ENCODE measurements at places on chromosomes 12 and 14.

DNA sequence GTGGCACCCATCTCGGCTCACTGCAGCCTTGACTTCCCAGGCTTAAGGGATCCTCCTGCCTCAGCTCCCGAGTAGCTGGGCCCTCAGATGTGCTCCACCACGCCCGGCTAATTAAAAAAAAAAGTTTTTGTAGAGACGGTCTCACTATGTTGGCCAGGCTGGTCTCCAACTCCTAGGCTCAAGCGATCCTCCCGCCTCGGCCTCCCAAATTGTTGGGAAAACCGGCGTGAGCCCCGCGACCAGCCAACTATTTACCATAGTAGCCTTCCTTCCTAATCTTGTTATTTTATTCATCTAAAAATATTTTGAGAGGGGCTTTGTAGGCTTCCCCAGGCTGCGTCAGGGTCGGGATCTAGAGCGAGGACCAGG lies 25.4 kb upstream of the YY1 start:
- no peak for DNase-seq

DNA sequence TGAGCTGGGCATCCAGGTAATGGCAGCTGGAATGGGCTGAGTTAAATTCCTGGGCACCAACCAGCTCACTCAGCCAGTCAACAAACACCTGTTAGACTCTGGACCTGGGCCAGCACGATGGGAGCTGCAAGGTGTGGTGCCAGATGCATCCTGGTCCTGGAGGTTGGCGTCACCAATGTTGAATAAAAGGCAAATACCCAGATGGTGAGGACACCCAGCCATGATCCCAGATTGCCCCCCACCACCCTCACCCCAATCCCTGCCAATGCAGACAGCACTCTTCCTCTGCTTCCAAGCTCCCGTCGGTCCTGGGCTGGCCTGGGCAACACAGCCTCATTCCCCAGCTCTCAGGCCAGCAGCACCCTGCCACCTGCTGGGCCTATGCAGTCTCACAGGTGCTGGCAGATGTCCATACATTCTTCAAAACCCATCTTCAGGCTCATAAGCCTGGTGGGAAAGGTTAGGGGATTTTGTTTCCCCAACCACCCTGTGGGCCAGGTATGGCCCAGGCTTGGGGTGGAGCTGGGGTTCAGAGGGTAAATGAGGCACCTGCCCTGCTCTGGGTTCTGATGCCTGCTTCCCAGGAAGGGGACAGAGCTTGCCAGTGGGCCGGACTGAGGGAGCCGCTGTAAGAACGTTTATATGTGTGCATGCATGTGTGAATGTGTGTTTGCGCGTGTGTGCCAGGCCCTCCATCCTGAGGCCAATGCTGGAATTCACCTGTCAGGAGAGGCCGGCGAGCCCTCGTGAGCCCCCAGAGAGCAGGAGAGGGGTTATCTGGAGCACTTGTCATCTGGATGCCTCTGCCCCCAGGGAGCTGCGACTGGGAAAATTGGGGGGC lies 58.0 kb downstream of the LGMN start:
- DNase-seq: no peak

DNA sequence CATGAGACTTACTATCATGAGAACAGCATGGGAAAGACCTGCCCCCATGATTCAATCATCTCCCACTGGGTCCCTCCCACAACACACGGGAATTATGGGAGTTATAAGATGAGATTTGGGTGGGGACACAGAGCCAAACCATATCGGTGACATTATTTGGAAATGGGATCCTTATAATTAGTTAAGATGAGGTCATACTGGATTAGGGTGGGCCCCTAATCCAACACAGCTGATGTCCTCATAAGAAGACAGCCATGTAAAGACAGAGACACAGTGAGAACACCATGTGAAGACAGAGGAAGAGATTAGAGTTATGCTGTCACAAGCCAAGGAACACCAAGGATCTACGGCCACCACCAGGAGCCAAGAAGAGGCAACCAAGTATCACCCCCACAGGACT lies 161.7 kb downstream of the SPTSSA start:
- DNase-seq: no peak

DNA sequence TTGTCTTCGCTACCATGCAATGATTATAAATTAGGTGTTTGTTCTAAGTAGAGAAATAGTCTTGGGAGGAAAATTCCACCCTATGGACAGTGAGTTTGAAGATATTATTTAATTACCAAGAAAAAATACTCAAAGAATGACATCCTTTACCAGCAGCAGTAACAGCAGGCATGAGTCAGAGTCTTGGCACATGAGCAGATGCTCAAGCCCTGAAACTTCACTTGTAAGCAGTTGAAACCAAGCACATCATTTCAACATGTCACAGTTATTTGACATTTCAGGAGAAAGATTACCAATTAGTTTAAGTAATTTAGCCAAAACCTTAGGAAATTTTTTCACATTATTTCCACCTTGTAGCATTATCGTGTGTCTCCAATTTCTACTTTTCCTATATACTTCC lies 99.2 kb downstream of the C12orf50 start:
- DNase-seq: no peak

- no peak for DNase-seq
Measured at GRCh38 chr12:131163189-131163738, 209.6 kb downstream of the ADGRD1 start.

DNA sequence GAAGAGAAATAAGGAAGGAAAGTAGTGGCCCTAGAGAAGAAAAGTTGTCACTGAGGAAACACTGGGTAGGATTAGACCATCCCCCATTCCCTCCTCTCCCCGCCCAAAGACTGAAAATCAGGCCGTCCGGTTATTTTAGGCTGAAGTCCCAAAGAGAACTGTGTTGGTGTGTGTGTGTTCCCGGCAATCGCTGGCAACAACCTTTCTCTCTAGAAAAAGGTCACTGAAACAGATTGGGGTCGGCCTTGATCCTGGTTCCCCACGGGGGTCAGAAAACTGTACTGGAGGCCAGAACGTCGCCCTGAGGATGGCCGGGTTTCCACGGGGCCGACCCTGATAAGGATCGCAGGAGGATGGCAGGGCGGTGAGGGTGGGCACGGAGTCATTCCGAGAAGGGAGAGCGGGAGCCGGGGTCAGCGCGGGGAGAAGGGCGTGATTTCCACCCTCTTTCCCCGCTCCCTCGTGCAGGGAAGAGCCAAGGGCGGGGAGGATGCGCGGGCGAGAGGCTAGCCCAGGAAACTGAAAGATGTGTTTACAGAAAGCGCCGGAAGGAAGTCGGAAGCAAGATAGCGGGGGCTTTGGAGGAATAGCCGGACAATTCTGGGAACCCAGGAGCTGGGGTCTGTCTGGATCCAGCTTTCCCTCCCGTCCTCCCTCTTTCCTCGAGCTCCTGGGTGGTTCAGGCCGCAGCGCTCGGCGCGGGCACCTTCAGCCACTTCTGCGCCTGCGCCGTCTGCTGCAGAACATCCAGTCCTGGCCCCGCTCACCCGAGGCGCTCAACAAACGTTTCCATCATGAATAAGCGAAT lies 25.3 kb upstream of the SPTLC2 start:
- DNase-seq: peak; percentile 68

- DNase-seq: no peak
Measured at GRCh38 chr12:67524861-67525616, 123.5 kb upstream of the DYRK2 start.

DNA sequence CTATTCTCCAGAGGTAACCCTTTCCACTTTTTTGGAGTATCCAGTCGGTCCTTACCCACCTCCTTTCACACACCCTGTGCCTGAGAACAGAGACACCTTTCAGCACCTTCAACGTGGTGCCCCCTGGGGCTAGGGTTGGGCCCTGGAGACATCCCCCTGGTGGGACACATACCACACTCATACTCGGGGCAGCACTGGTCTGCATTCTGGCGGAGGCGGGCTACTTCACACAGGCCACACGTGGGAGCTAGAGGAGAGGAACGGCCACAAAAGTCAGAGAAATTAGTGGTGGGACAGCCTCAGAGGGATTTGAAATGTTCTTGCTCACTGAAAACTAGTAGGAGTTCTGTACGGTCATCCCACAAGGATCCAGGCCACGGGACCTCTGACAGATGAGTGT lies 39.8 kb upstream of the ANO2 start:
- no peak for DNase-seq

DNA sequence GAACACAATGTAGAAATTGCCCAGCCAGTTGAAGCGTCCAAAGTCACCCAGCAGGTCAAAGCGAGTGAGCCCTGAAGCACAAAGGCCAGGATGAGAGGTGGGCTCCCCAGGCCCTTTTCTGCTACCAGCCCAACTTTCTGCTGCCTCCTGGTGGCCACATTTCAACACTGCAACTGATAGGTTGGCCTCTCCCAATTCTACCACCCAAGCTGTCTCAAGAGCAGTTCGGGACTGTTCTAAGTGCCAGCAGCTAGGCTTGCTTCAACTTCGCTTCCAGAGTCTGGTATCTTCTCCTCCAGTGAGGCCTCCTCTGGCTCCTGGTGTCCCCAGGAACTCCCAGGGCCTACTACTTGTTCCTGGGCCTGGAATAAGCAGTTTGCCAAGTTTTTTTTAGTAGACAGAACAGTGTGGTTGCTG lies 3.4 kb upstream of the DHH start:
- DNase-seq: peak; percentile 58

DNA sequence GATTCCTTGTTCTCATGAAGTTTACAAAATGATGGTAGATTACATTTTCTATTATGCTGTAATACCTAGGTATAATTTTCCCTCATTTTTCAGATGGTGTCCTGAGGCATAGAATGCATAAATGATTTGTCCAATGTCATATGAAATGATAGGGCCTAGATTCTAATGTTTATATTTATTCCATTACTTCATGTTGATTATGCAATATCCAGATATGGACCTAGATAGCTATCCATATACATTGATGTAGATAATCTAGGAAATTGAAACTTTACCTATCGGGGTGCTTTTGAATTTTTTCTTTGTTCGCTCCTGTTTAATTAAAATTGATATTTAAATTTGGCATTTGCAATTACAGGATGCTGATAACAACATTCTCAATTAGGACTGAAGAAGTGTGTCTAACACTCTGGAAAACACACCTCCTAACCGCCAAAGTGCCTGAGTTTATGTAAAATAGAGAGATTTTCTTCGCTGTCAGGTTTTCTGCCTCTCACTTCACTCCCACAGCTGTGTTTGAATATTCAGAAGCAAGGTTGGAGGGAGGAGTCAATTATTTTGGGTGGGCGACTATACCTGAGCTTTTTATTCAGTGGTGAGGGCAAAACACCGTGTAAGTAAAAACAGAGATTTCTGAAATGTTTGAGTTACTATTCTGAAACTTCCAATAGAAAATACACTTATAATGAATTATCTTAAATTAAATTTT lies 164.4 kb upstream of the ATP2B1 start:
- no peak for DNase-seq

- no peak for DNase-seq
Measured at GRCh38 chr12:96392397-96392796, 7.8 kb downstream of the CDK17 start.

DNA sequence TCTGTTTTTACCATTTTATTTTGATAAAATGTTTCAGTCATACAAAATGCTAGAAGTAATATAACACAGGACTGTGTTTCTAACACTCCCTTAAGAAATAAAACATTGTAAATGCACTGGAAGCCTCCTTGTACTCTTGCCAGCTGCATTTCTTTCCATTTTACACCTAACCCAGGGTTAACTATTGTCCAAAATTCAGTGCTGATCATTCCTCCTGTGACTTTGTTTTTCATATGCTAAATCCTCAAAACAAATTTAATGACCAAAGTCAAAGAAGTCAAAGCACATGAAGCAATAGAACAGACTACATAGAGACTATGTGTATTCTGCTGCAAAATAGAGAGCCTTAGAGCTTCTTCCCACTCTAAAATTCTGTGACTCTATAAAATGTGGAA lies 420.3 kb upstream of the PRICKLE1 start:
- DNase-seq: no peak
